ENCODE measurements at places on chromosomes 5 and 9. TPM values are rescaled to one million over a fixed set of nuclear protein-coding genes. Genes with fewer than 3 reads are reported as not detected.

SLC34A3 gene
- total RNA-seq: not detected

KCNV2 gene
- not detected for total RNA-seq

SMC2 gene
- total RNA-seq: 6.7 TPM

SPRY4 gene
- 2.7 TPM for total RNA-seq

COL15A1 gene
- total RNA-seq: 164 TPM

IFNA4 gene
- not detected for total RNA-seq

AHRR gene
- total RNA-seq: 27.0 TPM

PCDHB6 gene
- 0.09 TPM for total RNA-seq

RPP25L gene
- 24.8 TPM for total RNA-seq

PCDHA12 gene
- total RNA-seq: 0.09 TPM

OR1J2 gene
- 0.14 TPM for total RNA-seq

SLC4A9 gene
- total RNA-seq: not detected

MELK gene
- 6.0 TPM for total RNA-seq
